Psoas muscle (tissue), 8 donors: ENCODE measurements at places on chromosomes 6 and 20.

- H3K27ac ChIP-seq, result no peak overlapping the region
- no peak for DNase-seq
- no peaks in the 10 kb centered on the region for H3K36me3 ChIP-seq
- H3K4me1 ChIP-seq, result no peaks in the 10 kb centered on the region
These were observed 260.2 kb upstream of the IRAK1BP1 start for GRCh38 chr6:78607189-78607588.

GRCh38 chr20:57473246-57474048 lies 51.5 kb downstream of the CTCFL start:
- no peak overlapping the region for H3K4me3 ChIP-seq
- H3K4me1 ChIP-seq, result peaks cover 21% of the 10 kb centered on the region
- H3K36me3 ChIP-seq, result no peaks in the 10 kb centered on the region
- no peak overlapping the region for H3K27ac ChIP-seq

- no peak overlapping the region for H3K27ac ChIP-seq
- DNase-seq, result no peak
- H3K27me3 ChIP-seq, result no peaks in the 10 kb centered on the region
- no peaks in the 10 kb centered on the region for H3K36me3 ChIP-seq
- H3K4me3 ChIP-seq, result no peak overlapping the region
- H3K4me1 ChIP-seq, result no peaks in the 10 kb centered on the region
These were observed 39.7 kb upstream of the PHIP start for GRCh38 chr6:79117752-79118151.

GRCh38 chr6:134352786-134353480 lies 35.0 kb upstream of the SGK1 start:
- no peak overlapping the region for H3K4me3 ChIP-seq
- H3K36me3 ChIP-seq, result no peaks in the 10 kb centered on the region
- H3K27ac ChIP-seq, result peak overlapping the region; percentile 92
- peaks cover 29% of the 10 kb centered on the region for H3K4me1 ChIP-seq

DNA sequence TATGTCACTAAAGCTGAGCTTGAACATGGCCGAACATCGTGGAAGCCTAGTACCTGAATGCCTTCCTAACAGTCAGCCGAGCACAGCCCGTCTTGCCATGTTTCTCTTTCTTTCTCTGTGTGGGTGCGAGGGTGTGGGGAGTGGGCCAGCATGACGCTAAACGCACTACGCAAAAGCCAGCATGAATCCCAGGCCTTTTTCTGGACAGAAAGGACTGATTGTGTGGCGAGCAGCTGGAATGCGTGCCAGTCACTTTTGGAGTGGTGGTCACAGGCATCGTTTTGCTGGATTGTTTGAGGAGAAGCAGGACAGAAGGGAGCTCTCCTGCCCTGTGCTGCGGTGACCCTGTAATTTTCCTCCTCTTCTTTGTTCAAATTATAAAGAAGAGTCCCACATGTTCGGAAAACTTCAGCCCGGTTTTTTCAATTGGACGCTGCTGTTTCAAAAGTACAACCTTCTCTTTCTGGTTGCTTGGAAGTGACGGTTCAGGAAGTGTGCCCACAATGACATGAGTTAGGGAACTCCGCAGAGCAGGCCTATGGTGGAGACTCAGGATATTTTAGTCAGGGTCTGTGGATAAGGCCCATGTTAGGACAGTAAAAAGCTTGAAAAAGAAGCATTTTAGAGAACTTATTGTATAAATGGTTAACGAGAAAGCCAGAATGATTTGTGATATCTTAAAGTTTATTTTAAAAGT lies 54.3 kb downstream of the PDE7B start:
- H3K27me3 ChIP-seq, result no peaks in the 10 kb centered on the region
- H3K36me3 ChIP-seq, result no peaks in the 10 kb centered on the region
- peaks cover 17% of the 10 kb centered on the region for H3K4me1 ChIP-seq

GRCh38 chr6:71879016-71879415 lies 7.3 kb upstream of the RIMS1 start:
- no peak for DNase-seq
- peaks cover 3% of the 10 kb centered on the region for H3K27me3 ChIP-seq

DNA sequence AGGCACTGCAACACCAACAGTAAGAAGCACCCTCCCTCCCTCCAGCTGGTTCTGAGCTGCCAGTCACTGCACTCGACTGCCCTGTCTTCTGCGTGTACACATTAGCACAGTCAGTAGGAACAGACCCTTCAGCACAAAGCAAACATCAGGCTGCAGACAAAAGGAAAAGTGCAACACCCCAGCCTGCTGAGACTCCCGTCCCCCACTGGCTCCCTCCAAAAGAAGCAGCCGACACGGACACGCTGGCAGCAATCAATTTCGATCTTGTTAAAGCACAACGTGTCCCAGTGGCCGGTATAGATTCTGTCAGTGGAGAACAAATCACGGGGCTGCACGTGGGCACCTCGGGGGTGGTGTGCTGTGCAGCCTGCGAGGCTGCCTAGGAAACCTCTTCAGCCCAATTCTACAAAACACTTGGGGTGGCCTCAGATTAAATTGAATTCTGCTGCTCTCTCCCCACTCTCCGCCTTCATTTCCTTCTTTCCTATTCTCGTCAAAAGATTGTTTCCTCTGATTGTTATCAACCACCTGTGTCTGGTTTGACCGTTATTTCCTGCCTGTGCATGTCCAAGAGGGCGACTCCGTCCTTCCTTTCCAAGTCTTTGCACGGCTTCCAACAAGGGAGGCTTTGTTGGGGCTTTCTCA lies 38.7 kb downstream of the TRAF3IP2 start:
- no peaks in the 10 kb centered on the region for H3K27me3 ChIP-seq
- peaks cover 2% of the 10 kb centered on the region for H3K36me3 ChIP-seq
- no peak for DNase-seq
- H3K4me3 ChIP-seq, result peak overlapping the region; percentile 27
- H3K4me1 ChIP-seq, result peaks cover 48% of the 10 kb centered on the region
- no peak overlapping the region for H3K27ac ChIP-seq

DNA sequence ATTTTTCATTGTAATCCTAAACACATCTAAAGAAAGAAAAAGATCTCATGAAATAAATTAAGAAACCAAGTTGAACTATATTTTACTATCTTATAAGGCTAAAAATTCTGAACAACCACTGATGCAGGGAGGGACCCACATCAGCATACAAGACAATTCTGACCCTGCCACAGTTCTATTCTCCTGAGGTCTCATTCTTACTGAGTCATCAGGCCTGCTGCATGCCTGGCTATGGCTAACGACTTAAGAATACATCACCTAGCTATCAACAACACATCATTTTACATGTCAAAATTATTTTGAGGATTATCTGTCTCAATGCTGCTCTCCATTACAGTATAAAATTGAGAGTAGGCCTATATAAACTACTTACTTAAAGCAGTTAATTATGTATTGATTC lies 52.9 kb downstream of the FBXL4 start:
- no peaks in the 10 kb centered on the region for H3K27me3 ChIP-seq
- no peak for DNase-seq
- no peak overlapping the region for H3K27ac ChIP-seq
- H3K4me1 ChIP-seq, result no peaks in the 10 kb centered on the region

- peak overlapping the region; percentile 91 for H3K4me3 ChIP-seq
- peaks cover 22% of the 10 kb centered on the region for H3K36me3 ChIP-seq
- peak overlapping the region; percentile 51 for H3K27ac ChIP-seq
- H3K27me3 ChIP-seq, result no peaks in the 10 kb centered on the region
These were observed 364 bp downstream of the FRS3 start for GRCh38 chr6:41779336-41779735.

- no peaks in the 10 kb centered on the region for H3K36me3 ChIP-seq
- DNase-seq, result no peak
- peaks cover 2% of the 10 kb centered on the region for H3K27me3 ChIP-seq
- H3K4me1 ChIP-seq, result no peaks in the 10 kb centered on the region
- H3K27ac ChIP-seq, result no peak overlapping the region
These were observed 36.9 kb upstream of the TBX18 start for GRCh38 chr6:84801250-84801649.

DNA sequence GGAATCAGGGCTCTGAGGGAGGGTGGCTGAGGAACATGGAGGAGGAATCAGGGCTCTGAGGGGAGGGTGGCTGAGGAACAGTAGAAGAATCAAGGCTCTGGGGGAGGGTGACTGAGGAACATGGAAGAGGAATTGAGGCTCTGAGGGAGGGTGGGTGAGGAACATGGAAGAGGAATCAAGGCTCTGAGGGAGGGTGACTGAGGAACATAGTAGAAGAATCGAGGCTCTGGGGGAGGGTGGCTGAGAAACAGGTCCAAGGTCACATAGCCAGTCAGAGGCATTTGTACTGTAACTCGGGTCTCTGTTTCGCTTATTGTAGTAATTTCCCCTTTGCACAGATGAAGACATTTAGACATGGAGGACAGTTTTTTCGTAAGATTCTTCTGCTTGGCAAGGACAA lies 164.8 kb downstream of the SOBP start:
- H3K36me3 ChIP-seq, result no peaks in the 10 kb centered on the region
- H3K4me1 ChIP-seq, result peaks cover 58% of the 10 kb centered on the region
- no peak overlapping the region for H3K4me3 ChIP-seq
- H3K27me3 ChIP-seq, result no peaks in the 10 kb centered on the region
- DNase-seq, result no peak
- peak overlapping the region; percentile 94 for H3K27ac ChIP-seq

GRCh38 chr6:79149884-79150283 lies 71.8 kb upstream of the PHIP start:
- peak overlapping the region; percentile 33 for H3K27ac ChIP-seq
- no peaks in the 10 kb centered on the region for H3K27me3 ChIP-seq
- no peak overlapping the region for H3K4me3 ChIP-seq
- no peaks in the 10 kb centered on the region for H3K36me3 ChIP-seq
- peaks cover 4% of the 10 kb centered on the region for H3K4me1 ChIP-seq

GRCh38 chr6:47934023-47934422 lies 152.2 kb downstream of the OPN5 start:
- H3K27ac ChIP-seq, result no peak overlapping the region
- H3K27me3 ChIP-seq, result no peaks in the 10 kb centered on the region
- no peaks in the 10 kb centered on the region for H3K36me3 ChIP-seq
- H3K4me1 ChIP-seq, result no peaks in the 10 kb centered on the region

DNA sequence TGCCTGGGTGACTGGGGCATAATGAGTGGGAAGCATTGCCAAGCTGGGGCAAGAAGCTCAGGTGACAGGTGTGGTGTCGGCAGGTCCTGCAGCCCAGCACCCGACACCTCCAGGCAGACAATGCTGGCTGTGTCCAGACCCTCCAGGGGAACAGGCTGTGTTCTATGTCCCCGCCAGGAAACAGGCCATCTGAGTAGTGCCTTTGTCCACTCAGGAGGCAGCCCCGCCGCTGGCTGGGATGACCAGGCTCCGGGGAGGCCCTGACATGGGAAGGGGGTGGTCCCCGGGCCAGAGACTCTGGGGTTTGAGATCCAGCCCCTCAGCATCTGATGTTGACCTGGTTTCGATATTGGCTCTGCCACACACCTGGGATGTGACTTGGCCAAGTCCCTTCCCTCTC lies 28.4 kb downstream of the SNPH start:
- no peak overlapping the region for H3K27ac ChIP-seq
- H3K36me3 ChIP-seq, result peaks cover 3% of the 10 kb centered on the region
- DNase-seq, result no peak
- H3K27me3 ChIP-seq, result no peaks in the 10 kb centered on the region
- H3K4me1 ChIP-seq, result peaks cover 14% of the 10 kb centered on the region
- no peak overlapping the region for H3K4me3 ChIP-seq

- no peaks in the 10 kb centered on the region for H3K36me3 ChIP-seq
- H3K27ac ChIP-seq, result peak overlapping the region; percentile 62
- H3K4me3 ChIP-seq, result peak overlapping the region; percentile 60
These were observed 47.1 kb downstream of the MCUR1 start for GRCh38 chr6:13767121-13767808.

- H3K36me3 ChIP-seq, result no peaks in the 10 kb centered on the region
- peaks cover 13% of the 10 kb centered on the region for H3K27me3 ChIP-seq
- no peak for DNase-seq
- H3K4me3 ChIP-seq, result no peak overlapping the region
These were observed 57.4 kb upstream of the CCDC167 start for GRCh38 chr6:37556881-37557644.

- no peak for DNase-seq
- no peaks in the 10 kb centered on the region for H3K27me3 ChIP-seq
- H3K27ac ChIP-seq, result no peak overlapping the region
- H3K4me1 ChIP-seq, result peaks cover 4% of the 10 kb centered on the region
These were observed 4.7 kb upstream of the MAP3K4 start for GRCh38 chr6:160986851-160987250.

GRCh38 chr6:124977067-124977908 lies 15.1 kb downstream of the RNF217 start:
- H3K4me3 ChIP-seq, result no peak overlapping the region
- no peak for DNase-seq
- H3K27me3 ChIP-seq, result no peaks in the 10 kb centered on the region
- no peak overlapping the region for H3K27ac ChIP-seq

GRCh38 chr6:169071394-169071793 lies 182.3 kb downstream of the THBS2 start:
- H3K27me3 ChIP-seq, result no peaks in the 10 kb centered on the region
- no peaks in the 10 kb centered on the region for H3K4me1 ChIP-seq
- H3K27ac ChIP-seq, result peak overlapping the region; percentile 36
- H3K4me3 ChIP-seq, result no peak overlapping the region
- no peaks in the 10 kb centered on the region for H3K36me3 ChIP-seq

DNA sequence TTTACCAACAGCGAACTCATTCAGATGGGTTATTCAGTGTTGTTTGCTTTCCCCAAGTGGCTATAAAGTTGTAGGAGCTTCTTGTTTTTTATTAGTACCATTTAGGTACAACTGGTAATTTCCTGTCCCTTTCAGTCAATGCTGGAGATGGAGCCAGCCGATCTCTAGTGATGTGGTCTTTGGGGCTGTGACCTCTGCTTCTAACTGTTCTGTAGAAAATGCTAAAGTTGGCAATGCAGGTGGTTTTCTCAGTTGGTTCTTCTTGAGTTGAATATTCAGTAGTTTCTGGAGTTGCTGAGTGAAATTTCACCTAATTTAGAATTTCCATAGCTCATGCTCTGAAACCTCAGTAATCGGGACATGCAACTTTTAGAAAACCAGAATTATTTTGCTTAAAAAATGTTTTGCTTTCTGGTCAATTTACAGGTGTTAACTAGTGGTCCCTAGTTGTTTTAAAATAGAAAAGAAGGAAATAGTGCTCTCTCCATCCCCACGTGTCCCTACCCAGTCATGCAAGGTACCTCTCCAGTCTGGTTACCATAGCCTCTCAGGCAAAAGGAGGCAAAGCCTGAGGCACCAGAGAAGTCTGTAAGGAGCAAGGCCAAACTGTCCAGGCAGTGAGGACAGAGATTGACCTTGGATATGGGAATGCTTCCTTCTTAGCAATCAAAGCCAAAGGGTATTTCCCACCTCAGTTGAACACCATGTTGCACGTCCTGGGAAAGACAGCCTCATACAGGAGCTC lies 27.3 kb upstream of the GABRR1 start:
- no peak overlapping the region for H3K27ac ChIP-seq
- peaks cover 3% of the 10 kb centered on the region for H3K4me1 ChIP-seq
- H3K27me3 ChIP-seq, result no peaks in the 10 kb centered on the region
- H3K4me3 ChIP-seq, result no peak overlapping the region
- no peaks in the 10 kb centered on the region for H3K36me3 ChIP-seq
- no peak for DNase-seq

- H3K4me1 ChIP-seq, result no peaks in the 10 kb centered on the region
- no peaks in the 10 kb centered on the region for H3K27me3 ChIP-seq
- no peak overlapping the region for H3K4me3 ChIP-seq
These were observed 135.5 kb upstream of the SUPT3H start for GRCh38 chr6:45513213-45513618.

DNA sequence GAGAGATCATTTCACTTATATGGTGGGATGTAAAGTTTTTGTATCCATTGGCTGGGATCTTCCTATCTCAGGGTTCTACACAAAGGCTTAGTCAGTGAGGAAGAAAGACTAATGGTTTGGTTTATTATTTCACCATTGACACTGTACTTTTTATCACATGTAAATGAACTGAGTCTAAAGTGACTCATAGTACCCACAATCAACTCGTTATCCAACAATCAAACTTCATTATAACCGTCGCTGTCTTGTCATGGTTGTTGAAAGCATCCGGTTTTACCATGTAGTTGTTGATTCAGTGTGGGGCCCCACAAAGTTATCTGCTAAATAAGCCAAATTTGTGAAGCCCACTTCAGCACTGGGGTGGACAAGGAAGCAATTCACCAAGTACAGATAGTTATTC lies 55.8 kb upstream of the MTRF1L start:
- DNase-seq, result no peak
- no peak overlapping the region for H3K4me3 ChIP-seq
- no peaks in the 10 kb centered on the region for H3K27me3 ChIP-seq
- no peaks in the 10 kb centered on the region for H3K36me3 ChIP-seq
- no peaks in the 10 kb centered on the region for H3K4me1 ChIP-seq
